ENCODE measurements at places on chromosomes 12 and 14.
A peak's percentile ranks its signal among the peaks of the same experiment; 100 is the strongest.

DNA sequence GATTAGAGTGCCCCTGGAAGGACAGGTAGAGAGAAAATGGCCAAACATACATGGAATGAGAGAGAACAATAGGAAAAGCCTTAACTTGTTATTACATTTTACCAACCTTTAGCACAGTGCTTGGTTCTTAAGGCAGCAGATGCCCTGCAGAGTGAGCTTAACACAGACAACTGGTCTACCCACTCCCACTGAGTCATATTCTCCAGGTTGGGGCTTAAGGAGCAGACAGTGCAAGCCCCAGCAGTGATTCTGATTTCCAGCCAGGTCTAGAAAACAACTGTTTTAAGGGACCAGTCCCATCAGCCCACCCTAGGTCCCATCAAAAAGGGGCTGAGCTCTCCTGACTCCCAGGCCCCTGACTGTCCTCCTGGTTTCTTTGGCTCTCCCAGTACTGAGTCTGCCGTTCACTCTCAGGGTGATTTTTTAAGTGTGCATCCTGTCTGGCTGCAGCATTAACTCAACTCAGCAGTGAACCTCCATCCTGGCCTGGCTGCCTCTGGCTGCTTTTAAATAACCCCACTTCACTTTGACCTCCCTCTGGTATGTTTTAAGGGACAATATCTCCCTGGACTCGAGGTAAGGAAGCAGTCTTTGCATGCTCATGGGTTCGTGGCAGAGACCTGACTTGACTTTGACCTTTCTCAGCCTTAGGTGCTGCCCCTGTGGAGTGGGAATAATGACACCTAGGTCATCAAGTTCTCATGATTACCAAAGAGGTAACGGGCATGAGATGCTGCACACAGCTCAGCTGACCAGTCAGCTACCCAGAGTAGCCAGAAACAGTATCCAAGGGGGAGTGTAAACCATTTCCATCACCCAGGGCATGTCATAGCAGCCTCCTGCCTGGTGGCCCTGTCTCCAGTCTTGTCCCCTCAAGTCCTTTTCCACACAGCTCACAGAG lies 210.7 kb upstream of the PWP1 start:
- no peak for DNase-seq

DNA sequence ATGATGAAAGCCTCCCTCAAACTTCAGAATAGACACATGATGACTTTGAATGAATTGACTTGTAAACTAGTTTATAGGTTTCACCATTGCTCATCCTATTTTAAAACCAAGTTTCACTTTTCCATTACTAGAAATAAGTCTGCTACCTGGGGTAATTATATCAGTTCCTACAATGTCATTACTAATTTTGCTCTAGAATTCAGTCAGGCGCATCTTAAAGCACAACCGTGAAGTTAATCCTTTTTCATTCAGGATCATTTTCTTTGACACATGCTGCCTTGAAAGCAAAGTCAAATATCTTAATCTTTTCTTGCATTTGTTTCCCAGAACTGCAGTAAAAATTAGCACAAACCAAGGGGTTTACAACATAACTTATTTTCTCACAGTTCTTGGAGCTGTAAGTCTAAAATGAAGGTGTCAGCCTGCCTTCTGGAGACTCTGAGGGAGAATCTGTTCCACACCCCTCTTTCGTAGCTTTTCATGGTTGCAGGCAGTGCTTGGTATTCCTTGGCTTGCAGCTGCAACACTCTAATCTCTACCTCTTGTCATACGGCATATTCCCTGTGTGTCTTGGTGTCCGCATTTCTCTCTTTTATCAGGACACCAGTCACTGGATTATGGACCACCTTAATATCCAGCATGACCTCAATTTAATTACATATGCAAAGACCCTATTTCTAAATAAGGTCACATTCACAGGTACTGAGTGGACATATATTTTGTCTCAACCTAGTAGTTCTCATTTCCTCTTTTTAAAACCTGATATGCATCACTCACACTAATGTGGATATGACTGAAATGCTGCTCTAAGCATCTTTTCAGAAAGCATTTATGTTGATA lies 114.3 kb upstream of the PDZRN4 start:
- no peak for DNase-seq

DNA sequence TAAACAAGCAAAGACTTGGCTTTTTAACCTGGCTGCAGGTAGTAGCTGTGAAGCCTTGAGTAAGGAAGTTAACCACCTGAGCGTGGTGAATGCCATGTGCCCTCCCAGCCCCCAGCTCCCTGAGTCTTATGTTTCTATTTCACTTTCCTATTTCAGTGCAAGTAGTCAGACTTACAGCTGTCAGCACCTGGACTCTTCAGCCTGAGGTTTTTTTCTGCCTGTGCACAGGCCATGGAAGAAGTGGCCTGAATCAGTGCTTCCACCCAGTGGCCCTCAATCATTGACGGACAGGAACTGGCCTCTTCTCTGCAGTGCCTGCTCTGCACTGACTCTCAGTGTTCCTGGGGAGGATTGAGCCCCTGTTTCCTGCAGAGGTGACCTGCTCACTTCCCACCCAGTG lies 796.4 kb downstream of the MED13L start:
- no peak for DNase-seq

GRCh38 chr12:53078425-53079225 lies 565 bp downstream of the SPRYD3 start:
- DNase-seq = peak; percentile 27
